Body of pancreas (tissue), 4 donors: ENCODE measurements at places on chromosomes 13 and 19. TPM values are rescaled to one million over a fixed set of nuclear protein-coding genes. Genes with fewer than 3 reads are reported as not detected.

Gene PGLYRP1
- total RNA-seq: not detected

Gene ZNF112
- 3.6 TPM for total RNA-seq

DNA sequence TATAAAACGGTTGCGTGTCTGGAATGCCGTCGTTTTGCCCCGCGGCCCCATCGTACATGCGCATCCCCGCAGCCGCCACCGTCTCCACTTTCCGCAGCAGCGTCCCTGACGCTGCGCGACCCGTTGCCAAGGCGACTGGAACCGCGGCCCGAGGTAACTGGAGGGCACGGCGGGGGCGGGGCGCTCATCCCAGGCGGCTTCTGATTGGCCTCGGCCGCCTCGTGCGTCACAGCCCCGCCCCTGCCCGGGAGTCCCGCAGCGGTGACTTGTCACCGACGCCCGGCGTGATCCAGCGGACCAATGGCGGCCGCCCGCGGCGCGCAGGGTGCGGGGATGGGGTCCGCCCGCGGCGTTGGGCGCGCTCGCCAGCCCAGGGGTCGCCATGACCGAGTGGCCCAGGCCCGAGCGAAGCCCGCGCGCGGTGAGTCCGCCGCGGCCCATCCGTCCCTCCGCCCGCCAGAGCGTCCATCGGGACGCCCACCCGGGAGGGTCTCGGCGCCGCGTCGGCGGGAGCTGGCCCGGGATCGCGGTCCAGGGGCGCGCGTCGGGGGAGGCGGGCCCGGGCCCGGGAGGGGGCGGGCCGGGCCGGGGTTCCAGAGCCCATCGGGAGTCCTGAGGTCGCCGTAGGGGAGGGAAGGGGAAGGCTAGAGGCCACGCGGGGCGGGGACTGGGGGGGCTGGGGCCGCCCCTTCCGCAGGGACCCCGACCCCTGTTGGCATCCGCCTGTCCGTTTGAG lies at the start of gene ZSCAN1:
TSS of gene ZSCAN1 (plus strand) at position 285 of the 736 bp plus-strand sequence. CDS start 3,812 bp downstream, outside the sequence.
- no peaks in the 10 kb centered on the region for H3K36me3 ChIP-seq
- H3K27me3 ChIP-seq: no peaks in the 10 kb centered on the region
- H3K27ac ChIP-seq: peak within 1 kb of the TSS; percentile 59
- H3K4me1 ChIP-seq: peaks cover 9% of the 10 kb centered on the region
- peak; percentile 91 for DNase-seq
- no peak within 1 kb of the TSS for H3K4me3 ChIP-seq

DNA sequence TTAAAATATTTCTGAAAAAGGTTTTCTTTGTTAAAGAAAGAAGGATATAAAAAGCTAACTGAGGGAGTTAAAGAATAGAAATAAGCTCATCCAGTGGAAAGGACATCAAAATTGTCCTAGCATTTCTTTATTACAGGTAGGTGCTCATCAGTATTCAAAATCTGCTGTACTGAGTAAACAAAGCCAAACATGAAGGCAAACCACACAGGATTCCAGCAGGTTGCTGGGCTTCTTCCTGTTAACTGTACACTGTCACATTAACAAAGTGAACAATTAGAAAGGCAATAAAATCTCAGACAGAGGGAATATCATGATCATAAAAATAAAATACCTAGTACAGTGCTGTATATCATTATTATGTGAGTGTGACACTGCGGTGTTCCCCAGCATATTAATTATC lies 1541.0 kb downstream of the SLITRK5 start:
- no peaks in the 10 kb centered on the region for H3K36me3 ChIP-seq
- no peak overlapping the region for H3K27ac ChIP-seq
- H3K27me3 ChIP-seq: no peaks in the 10 kb centered on the region

GRCh38 chr13:39985071-39985470 lies 329.6 kb downstream of the COG6 start:
- H3K36me3 ChIP-seq: no peaks in the 10 kb centered on the region
- no peaks in the 10 kb centered on the region for H3K4me1 ChIP-seq
- H3K4me3 ChIP-seq: no peak overlapping the region
- no peaks in the 10 kb centered on the region for H3K27me3 ChIP-seq

GRCh38 chr19:43760941-43761340 lies 6.2 kb upstream of the SMG9 start:
- no peaks in the 10 kb centered on the region for H3K36me3 ChIP-seq
- no peak for DNase-seq
- H3K27ac ChIP-seq: no peak overlapping the region
- H3K4me1 ChIP-seq: peaks cover under 1% of the 10 kb centered on the region

GRCh38 chr13:72431981-72432682 lies 295.3 kb downstream of the MZT1 start:
- H3K27ac ChIP-seq: no peak overlapping the region
- no peaks in the 10 kb centered on the region for H3K36me3 ChIP-seq
- H3K27me3 ChIP-seq: no peaks in the 10 kb centered on the region
- no peak for DNase-seq
- H3K4me1 ChIP-seq: no peaks in the 10 kb centered on the region

- H3K27me3 ChIP-seq: no peaks in the 10 kb centered on the region
- H3K27ac ChIP-seq: no peak overlapping the region
- H3K4me3 ChIP-seq: no peak overlapping the region
- no peaks in the 10 kb centered on the region for H3K4me1 ChIP-seq
- no peak for DNase-seq
- H3K36me3 ChIP-seq: no peaks in the 10 kb centered on the region
Observed at GRCh38 chr19:5491565-5491964, 36.3 kb downstream of the ZNRF4 start.

Gene RNF225
- total RNA-seq: not detected

DNA sequence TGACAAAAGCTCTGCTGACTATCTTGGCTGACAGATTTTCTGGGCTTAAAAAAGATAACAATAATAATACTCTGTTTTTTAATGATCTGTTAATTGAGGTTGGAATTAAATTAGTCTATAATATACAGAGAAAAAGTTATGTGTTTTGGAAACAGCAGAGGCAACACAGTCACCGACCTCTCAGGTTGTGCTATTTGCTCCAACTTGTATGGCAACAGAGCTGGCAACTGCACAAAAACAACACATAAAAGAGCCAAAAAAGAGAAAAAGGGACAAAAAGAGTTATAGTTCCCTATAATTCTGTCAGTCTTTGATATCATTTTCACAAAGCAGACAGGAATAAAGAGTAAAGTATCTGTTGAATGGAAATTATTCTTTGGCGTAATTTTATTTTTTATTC lies 102.3 kb upstream of the POSTN start:
- no peaks in the 10 kb centered on the region for H3K27me3 ChIP-seq
- H3K4me1 ChIP-seq: no peaks in the 10 kb centered on the region
- no peaks in the 10 kb centered on the region for H3K36me3 ChIP-seq
- no peak overlapping the region for H3K27ac ChIP-seq
- DNase-seq: no peak

Gene ZNF234
- 2.3 TPM for total RNA-seq

Gene GJB6
- not detected for total RNA-seq

Gene CYP4F2
- total RNA-seq: not detected

Gene FUT2
- total RNA-seq: 2.0 TPM

DNA sequence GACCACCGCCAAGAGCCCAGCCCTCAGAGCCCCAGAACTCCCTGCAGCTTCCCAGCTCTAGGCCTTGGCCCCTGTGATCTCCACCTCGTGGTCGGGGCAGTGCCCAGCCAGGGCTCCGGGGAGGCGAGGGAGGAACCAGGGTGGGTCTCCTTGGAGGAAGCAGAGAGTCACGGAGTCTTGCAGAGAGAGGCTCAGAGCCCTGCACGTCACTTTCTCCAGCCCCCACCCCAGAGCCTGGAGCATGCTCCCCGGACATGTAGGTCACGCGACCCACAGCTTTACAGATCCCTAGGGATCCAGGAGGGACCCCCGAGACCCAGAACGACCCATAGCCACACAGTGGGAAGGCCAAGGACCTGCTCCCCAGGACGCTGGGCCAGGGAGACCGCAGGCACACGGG lies 11.9 kb downstream of the GADD45B start:
- peaks cover 35% of the 10 kb centered on the region for H3K4me1 ChIP-seq
- H3K4me3 ChIP-seq: no peak overlapping the region
- DNase-seq: peak; percentile 15
- no peaks in the 10 kb centered on the region for H3K36me3 ChIP-seq
- no peak overlapping the region for H3K27ac ChIP-seq

- H3K4me3 ChIP-seq: no peak overlapping the region
- H3K27ac ChIP-seq: peak overlapping the region; percentile 23
- peaks cover 41% of the 10 kb centered on the region for H3K4me1 ChIP-seq
Observed at GRCh38 chr19:35253316-35254286, 4.8 kb downstream of the LSR start.

- H3K27me3 ChIP-seq: no peaks in the 10 kb centered on the region
- no peak for DNase-seq
- no peak overlapping the region for H3K4me3 ChIP-seq
- no peak overlapping the region for H3K27ac ChIP-seq
- H3K36me3 ChIP-seq: no peaks in the 10 kb centered on the region
Observed at GRCh38 chr19:1474011-1474764, 4.8 kb downstream of the C19orf25 start.

DNA sequence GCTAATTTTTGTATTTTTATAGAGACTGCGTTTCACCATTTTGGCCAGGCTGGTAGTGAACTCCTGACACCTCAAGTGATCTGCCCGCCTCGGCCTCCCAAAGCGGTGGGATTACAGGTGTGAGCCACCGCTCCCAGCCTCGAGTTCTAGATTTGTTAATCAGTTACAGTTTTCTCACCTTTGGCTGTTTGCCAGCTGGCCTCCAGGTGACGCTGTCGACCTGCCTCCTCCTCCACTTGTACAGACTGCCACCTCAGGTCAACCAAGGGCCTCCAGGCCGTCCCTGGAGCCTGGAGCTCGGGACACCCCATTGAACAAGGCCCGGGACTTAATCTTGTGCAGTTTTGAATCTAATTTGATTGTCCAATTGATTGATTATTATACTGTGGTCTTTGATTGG lies 45.5 kb downstream of the IER2 start:
- no peak overlapping the region for H3K4me3 ChIP-seq
- peak; percentile 84 for DNase-seq
- no peaks in the 10 kb centered on the region for H3K27me3 ChIP-seq
- H3K4me1 ChIP-seq: peaks cover 20% of the 10 kb centered on the region
- no peak overlapping the region for H3K27ac ChIP-seq
- no peaks in the 10 kb centered on the region for H3K36me3 ChIP-seq

DNA sequence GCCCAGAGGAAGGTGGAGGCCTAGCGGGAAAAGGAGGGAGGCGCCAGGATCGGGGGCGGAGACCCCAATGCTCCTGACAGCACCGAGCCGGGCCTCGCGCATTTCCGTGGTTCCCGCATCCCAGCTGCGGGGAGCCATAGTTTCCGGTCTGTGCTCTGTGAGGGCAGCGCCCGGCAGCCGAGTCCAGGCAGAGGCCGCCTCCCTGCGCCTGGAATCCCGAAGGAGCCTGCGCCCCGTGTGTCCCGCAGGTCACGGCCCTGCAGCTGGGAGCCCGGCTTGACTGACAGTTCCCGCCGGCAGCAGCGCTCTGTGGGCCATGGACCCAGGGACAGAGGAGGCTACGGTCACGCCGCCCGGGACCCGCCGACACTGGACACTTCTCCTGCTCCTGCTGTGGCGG lies 74.6 kb upstream of the C13orf46 start:
- no peak overlapping the region for H3K4me3 ChIP-seq
- no peaks in the 10 kb centered on the region for H3K36me3 ChIP-seq
- no peaks in the 10 kb centered on the region for H3K27me3 ChIP-seq

DNA sequence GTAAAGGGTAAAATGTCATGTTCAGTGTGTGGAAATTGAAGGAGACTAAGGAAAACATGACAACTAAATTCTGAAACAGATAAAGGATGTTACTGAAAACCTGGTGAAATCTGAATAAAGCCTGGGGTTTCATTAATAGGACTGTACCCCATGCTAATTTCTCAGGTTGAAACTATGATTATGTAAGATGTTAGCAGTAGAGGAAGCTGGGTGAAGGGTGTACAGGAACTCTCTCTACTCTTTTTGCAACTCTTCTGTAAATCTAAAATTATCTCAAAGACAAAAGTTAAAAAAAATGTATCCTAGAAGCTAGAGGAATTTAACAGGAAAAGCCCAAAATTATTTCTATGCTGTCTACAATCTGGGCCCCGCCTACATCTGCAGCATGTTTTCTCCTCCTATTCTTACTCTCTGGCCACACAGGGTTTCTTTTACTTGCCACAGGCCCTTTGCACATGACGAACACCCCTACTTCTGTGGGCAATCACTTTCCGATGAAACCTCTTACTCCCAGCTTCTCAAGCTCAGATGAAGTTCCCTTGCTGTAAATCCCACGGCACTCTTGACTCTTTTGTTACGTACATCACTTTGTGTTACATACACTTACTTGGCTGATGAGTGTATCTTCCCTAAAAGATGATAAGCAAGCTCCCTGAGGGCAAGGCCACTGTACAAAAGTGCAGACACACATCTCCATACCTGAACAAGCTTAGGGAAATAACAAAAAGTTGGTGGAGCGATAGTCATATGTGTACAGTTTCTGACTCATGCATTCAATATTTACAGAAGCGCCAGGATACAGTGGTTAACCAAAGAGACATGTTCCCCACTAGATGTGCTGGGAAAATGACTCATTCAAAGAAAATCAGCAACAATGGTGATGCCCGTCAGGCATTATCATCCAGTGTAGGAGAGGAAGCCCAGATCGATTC lies 32.6 kb downstream of the RUBCNL start:
- no peak overlapping the region for H3K4me3 ChIP-seq
- H3K4me1 ChIP-seq: no peaks in the 10 kb centered on the region
- no peaks in the 10 kb centered on the region for H3K36me3 ChIP-seq
- no peaks in the 10 kb centered on the region for H3K27me3 ChIP-seq

Gene LYL1
- total RNA-seq: 6.9 TPM

- H3K4me3 ChIP-seq: no peak overlapping the region
- no peaks in the 10 kb centered on the region for H3K27me3 ChIP-seq
- no peak overlapping the region for H3K27ac ChIP-seq
Observed at GRCh38 chr13:30882026-30882850, 23.8 kb upstream of the MEDAG start.

- H3K36me3 ChIP-seq: no peaks in the 10 kb centered on the region
- no peaks in the 10 kb centered on the region for H3K4me1 ChIP-seq
- H3K4me3 ChIP-seq: no peak overlapping the region
- DNase-seq: no peak
- no peaks in the 10 kb centered on the region for H3K27me3 ChIP-seq
Observed at GRCh38 chr13:42750794-42751193, 30.6 kb upstream of the FAM216B start.

GRCh38 chr19:37963190-37963936 lies 56.4 kb downstream of the SIPA1L3 start:
- no peaks in the 10 kb centered on the region for H3K27me3 ChIP-seq
- H3K36me3 ChIP-seq: no peaks in the 10 kb centered on the region
- H3K4me1 ChIP-seq: peaks cover 14% of the 10 kb centered on the region
- H3K4me3 ChIP-seq: no peak overlapping the region
- H3K27ac ChIP-seq: no peak overlapping the region
- no peak for DNase-seq

Gene DAND5
- total RNA-seq: not detected

DNA sequence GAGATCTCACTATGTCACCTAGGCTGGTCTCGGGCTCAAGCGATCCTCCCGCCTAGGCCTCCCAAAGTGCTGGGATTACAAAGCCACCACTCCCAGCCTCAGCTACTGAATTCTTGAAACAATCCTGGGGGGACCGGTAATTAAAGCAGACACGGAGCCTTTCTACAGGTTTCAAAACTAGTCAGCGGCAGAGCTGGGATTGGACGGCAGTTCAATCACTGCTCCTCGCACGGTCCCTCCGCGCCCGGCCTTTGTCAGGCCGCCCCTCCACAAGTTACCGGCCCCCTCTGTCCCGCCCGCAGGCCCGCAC lies 229 bp downstream of the BORCS8 start:
- no peaks in the 10 kb centered on the region for H3K27me3 ChIP-seq
- H3K27ac ChIP-seq: peak overlapping the region; percentile 99
- DNase-seq: no peak
- peak overlapping the region; percentile 96 for H3K4me3 ChIP-seq
- no peaks in the 10 kb centered on the region for H3K36me3 ChIP-seq
